ENCODE measurements at places on chromosomes 4 and X. TPM values are rescaled to one million over a fixed set of nuclear protein-coding genes. Genes with fewer than 3 reads are reported as not detected.
A peak's percentile ranks its signal among the peaks of the same experiment; 100 is the strongest.

DNA sequence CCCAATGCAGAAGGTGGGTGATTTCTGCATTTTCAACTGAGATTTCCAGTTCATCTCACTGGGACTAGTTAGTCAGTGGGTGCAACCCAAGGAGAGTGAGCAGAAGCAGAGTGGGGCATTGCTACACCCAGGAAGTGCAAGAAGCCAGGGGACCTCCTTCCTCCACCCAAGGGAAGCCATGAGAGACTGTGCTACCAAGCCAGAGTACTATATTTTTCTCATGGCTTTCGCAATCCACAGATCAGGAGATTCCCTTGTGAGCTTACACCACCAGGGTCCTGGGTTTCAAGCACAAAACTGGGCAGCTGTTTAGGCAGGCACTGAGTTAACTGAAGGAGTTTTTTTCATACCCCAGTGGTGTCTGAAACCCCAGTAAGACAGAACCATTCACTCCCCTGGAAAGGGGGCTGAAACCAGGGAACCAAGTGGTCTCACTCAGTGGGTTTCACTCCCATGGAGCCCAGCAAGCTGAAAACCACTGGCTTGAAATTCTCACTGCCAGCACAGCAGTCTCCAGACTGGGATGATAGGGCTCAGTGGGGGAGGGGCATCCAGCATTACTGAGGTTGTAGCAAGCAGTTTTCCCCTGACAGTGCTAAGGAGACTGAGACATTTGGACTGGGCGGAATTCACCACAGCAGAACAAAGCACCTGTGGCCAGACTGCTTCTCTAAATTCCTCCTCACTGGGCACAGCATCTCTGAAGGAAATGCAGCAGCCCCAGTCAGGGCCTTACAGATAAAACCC is 903.4 kb downstream of the TECRL start:
- no peaks in the 10 kb centered on the region for H3K36me3 ChIP-seq
- H3K4me1 ChIP-seq = no peaks in the 10 kb centered on the region
- no peak overlapping the region for H3K27ac ChIP-seq
- H3K4me3 ChIP-seq = no peak overlapping the region
- H3K27me3 ChIP-seq = no peaks in the 10 kb centered on the region

GRCh38 chr4:85445050-85445639 is 29.8 kb upstream of the ARHGAP24 start:
- no peak overlapping the region for H3K27ac ChIP-seq
- no peak overlapping the region for H3K4me3 ChIP-seq
- DNase-seq = no peak
- no peaks in the 10 kb centered on the region for H3K27me3 ChIP-seq
- H3K36me3 ChIP-seq = no peaks in the 10 kb centered on the region

DNA sequence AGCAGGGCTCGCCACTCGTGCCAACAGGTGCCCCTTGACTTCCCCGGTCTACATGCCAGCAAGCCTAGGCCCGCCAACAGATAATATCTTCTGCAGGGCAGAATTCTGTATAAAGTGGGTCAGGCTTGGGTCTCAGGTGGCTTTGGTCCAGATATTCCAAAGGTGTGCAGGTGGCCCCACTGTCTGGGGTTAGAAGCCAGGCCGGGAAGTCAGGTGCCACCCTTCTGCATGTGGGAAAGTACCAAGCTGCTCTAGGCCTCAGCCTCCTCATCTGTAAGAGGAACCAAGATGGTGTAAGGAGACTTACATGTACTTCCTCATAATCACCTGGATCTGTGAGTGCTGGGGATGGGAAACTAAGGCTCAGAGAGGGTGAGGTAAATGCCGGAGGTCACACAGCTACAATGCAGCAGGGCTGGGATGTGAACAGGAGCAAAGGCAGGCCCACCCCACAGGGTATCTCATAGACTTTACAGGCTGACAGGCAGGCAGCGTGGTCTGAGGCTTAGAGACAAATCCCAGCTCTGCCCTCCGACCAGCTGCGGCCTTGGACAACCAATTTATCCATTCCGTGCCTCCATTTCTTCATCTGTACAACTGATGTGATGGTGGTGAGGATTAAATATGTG is 35.9 kb downstream of the WDR1 start:
- H3K4me3 ChIP-seq = no peak overlapping the region
- no peak for DNase-seq
- H3K36me3 ChIP-seq = peaks cover 23% of the 10 kb centered on the region
- H3K4me1 ChIP-seq = no peaks in the 10 kb centered on the region
- H3K27me3 ChIP-seq = no peaks in the 10 kb centered on the region
- H3K27ac ChIP-seq = peak overlapping the region; percentile 48

- no peak overlapping the region for H3K27ac ChIP-seq
- H3K36me3 ChIP-seq = no peaks in the 10 kb centered on the region
- H3K4me3 ChIP-seq = no peak overlapping the region
- H3K4me1 ChIP-seq = no peaks in the 10 kb centered on the region
- peaks cover 1% of the 10 kb centered on the region for H3K27me3 ChIP-seq
- no peak for DNase-seq
These were observed 130.0 kb downstream of the RBM46 start for GRCh38 chr4:154911097-154911496.

- H3K4me1 ChIP-seq = peaks cover 5% of the 10 kb centered on the region
- H3K4me3 ChIP-seq = no peak overlapping the region
- H3K27me3 ChIP-seq = peaks cover 10% of the 10 kb centered on the region
- no peak overlapping the region for H3K27ac ChIP-seq
- DNase-seq = no peak
These were observed 15.6 kb upstream of the SLC2A9 start for GRCh38 chr4:10036807-10037342.

The IQCM gene
- not detected for total RNA-seq

DNA sequence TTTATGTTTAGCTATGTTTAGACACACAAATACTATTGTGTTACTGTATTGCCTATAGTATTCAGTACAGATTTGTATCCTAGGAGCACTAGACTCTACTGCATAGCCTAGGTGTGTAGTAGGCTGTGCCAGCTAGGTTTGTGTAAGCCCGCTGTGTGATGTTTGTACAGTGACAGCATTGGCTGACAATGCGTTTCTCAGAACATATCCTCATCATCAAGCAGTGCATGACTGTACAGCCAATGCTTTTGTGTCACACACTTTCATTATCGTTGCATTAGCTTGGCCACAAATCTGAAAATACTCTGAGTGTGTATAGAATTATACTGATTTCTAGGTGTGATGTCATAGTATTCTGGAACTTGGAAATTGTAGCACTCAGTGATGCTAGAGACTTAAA is 63.4 kb downstream of the CLDN34 start:
- H3K27ac ChIP-seq = no peak overlapping the region
- no peak overlapping the region for H3K4me3 ChIP-seq
- H3K27me3 ChIP-seq = no peaks in the 10 kb centered on the region
- peaks cover 6% of the 10 kb centered on the region for H3K4me1 ChIP-seq
- DNase-seq = no peak
- H3K36me3 ChIP-seq = no peaks in the 10 kb centered on the region

Data from activated naive CD4-positive, alpha-beta T cell treated with anti-CD3 and anti-CD28 coated beads for 36 hours (primary cell).